ENCODE measurements at places on chromosomes 12 and 14.

GRCh38 chr14:55712491-55712890 lies 132.5 kb downstream of the KTN1 start:
- DNase-seq, result no peak

DNA sequence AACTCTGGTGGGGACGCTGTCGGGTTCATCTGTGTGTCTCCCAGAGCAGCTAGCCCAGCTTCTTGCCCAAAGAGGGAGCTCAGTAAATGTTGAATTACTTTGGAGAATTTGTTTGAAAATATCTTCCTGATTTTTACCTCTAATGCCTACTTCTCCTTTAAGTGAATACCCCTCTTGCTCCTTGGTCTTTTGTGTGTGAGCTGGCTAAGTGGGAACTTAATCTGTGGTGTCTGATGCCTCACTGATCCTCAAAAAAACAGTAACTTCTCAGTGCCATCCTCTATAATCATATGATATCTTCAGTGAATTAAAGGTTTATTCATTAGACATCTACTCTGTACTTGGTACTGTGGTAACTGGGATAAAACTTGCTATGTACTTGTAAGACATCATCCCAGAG lies 7.7 kb upstream of the PSMA6 start:
- no peak for DNase-seq

- no peak for DNase-seq
These were observed 1133.9 kb downstream of the AACS start for GRCh38 chr12:126198966-126199692.

- DNase-seq, result no peak
These were observed 1.9 kb downstream of the GNG2 start for GRCh38 chr14:51862176-51862796.

GRCh38 chr12:121346747-121347146 lies 5.5 kb downstream of the ANAPC5 start:
- no peak for DNase-seq

- no peak for DNase-seq
These were observed 305 bp upstream of the SLC16A7 start for GRCh38 chr12:59595565-59595882.

- no peak for DNase-seq
These were observed 28.0 kb downstream of the PXN start for GRCh38 chr12:120237360-120238171.

DNA sequence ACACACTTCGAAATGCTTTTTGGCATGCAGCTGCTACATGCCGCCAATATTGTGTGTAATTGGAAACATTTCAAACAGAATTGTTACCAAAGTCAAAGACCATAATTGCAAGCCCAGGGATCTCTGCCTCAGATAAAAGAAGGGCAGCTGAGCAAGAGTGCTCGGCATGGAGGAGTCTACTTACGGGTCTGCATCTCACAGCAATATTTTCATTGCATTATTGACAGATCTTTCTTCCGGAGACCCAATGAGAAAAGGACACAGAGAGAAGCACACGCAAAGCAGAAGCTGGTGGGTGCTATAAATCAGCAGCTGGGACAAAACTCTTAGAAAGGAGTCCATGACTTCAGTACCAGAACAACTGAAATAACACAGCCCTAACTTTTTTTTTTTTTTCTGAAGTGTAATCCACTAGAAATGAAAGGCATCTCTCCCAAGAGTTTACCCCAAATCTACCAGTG lies 4.9 kb downstream of the PRICKLE1 start:
- no peak for DNase-seq

Measured in activated naive CD8-positive, alpha-beta T cell treated with anti-CD3 and anti-CD28 coated beads for 36 hours (primary cell).